ENCODE measurements at places on chromosomes 2 and 18.

- no peak for DNase-seq
These were observed 20.9 kb upstream of the DNMT3A start for GRCh38 chr2:25362434-25363145.

- no peak for DNase-seq
These were observed 127.2 kb downstream of the CTNNA2 start for GRCh38 chr2:79640001-79640400.

- no peak for DNase-seq
These were observed 141.8 kb downstream of the MEIS1 start for GRCh38 chr2:66576561-66577320.

GRCh38 chr2:239727182-239727775 lies 297.9 kb downstream of the NDUFA10 start:
- DNase-seq = no peak

GRCh38 chr18:46335534-46336101 lies 231.4 kb downstream of the HAUS1 start:
- no peak for DNase-seq

DNA sequence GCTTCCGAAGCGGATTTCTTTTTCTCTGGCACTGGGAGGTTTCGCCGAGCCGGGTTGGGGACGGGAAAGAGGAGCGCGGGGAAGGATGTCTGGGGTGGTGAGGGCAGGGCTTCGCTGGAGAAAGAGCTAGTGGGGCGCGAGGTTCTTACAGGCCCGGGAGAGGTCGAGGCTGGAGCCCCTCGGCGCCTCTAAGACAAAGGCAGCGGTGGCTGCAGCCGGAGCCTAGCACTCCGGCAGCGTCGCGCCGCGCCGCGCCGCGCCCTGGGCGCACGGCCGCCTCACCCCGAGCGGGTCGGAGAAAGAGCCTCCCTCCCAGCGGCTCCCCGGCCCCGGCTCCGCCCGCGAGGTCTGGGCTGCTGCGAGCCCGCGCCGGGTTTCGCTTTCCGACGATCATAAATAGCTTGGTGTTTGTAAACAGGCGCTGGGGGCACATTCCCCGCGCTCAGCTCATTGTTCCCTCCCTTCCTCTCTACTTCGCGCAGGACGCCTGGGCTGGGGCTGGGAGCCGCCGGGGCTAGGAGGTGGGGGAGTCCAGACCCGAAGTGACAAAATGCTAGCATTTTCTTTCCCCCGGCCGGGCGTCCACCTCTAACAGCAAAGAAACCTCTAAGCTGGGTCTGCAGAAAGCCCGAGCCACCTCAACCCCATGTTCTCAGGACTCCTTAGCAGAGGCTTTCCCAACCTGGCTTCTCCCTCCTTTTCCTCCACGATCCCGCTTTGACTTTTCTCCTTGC lies 813 bp upstream of the MEIS1 start:
- no peak for DNase-seq

DNA sequence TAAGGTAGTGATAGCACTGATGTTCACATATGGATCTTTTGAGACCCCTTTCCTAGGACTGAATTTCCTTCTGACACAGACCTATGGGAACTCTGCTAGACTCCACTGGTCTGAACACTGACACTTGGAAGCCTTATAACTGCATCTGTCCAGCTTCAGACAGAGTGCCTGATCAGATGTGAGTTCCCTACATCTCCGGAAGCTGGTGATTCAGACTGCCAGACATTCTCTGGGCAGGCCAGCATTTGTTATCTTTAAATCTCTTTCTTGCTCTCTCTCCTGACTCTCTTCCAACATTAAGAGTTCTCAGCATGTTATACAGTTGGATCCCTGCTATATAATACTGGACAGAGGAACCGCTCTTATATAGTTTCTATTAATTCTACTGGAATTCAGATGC lies 408.5 kb downstream of the ZEB2 start:
- DNase-seq = no peak

- DNase-seq = no peak
These were observed 142.2 kb downstream of the SATB2 start for GRCh38 chr2:199315299-199316179.

DNA sequence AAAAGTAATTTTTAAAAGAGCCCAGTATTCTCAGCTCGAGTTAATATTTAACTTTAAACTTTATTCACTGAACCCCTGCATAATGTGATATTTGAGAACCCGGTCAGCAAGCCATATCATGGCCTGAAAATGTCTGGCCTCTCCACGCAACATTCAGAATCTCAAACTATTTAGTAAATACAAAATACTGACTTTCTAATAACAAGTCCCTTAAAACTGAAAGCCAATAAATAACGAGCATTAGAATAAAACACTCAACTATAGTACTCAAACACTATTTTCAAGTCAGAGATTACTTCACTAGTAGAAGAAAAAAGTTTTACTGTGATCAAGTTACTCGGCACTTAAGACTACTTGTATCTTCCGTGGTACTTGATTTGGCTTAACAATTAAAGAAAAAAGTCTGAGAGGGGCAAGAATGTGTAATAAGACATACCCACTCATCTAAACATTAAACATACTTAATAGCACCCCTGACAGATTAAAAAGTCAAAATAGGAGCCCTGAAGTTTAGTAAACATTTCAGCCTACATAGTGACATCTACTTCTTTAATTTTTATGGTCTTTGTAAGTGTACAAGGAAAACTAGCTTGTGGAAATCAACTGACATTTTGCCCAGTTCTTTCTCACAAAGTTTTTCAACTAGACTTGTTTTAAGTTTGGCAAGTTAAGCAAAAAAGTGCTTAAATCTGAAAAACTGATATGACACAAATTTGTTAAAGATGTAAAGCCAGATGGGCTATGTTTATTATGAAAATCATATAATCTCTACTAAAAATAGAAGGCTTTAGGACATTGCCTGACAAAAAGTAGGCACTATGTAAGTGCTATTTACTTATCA lies 38.2 kb downstream of the RTN4 start:
- no peak for DNase-seq

DNA sequence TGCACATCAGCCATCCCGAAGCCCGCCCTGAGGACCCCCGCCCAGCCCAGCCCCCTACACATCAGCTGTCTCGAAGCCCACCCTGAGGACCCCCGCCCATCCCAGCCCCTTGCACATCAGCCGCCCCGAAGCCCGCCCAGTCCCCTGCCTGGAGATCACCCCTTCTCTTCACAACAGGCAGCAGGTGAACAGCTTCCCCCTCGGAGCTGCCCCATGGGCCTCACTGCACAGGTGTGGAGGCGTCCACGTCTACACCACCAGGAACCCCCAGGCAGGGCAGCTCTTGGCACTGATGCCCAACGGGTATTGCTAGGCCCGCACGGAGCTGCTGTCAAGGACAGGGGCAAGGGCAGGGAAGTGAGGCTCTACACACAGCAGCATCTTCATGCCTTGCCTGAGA lies 137.6 kb downstream of the HDAC4 start:
- no peak for DNase-seq

DNA sequence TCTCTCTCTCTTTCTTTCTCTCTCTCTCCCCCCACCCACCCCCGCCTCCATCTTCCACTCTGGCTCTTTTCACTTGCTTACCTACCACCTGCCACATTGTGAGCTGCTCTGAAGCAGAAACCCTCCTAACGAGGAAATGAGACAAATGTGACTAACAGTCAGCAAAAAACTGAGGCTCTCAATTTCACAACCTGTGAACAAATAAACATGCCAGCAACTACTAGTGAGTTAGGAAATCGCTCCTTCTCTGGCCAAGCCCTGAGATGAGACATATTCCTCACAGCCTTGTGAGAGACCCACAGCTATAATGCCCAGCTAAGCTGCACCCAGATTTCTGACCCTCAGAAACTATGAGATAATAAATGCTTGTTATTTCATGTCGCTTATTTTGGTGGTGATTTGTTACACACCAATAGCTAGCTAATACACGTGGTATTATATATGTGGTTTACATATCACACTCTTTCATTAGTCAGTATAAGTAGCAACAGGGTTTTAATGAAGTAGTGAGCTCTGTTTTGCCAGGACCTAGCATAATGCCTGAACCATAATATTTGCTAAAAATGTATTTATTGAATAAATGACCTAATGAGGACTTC lies 8.4 kb upstream of the ZNF521 start:
- DNase-seq = no peak

GRCh38 chr2:1459727-1460126 lies 46.5 kb downstream of the TPO start:
- DNase-seq = no peak

- DNase-seq = no peak
These were observed 1077.1 kb upstream of the CELF4 start for GRCh38 chr18:38642711-38643110.

DNA sequence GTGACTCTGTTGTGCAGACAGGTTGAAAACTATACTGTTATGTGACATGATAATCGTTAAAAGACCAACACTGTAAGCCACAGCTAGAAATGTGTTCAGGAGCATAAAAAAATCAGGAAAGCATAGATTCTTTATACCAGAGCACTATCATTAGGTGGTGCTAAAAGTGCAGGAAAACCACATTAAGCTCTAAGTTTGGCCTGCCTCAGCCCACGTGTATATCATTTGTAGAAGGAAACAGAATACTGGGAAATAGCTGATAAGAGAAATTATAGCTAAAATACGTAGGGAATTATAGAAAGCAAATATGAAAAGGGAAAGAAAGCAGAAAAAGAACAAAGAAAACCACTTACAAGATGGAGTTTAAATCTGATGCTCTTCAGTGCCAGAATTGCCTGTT lies 26.5 kb upstream of the C2orf74 start:
- no peak for DNase-seq

GRCh38 chr18:60739212-60739611 lies 366.6 kb upstream of the MC4R start:
- DNase-seq = no peak

- DNase-seq = no peak
These were observed 9.1 kb upstream of the STK39 start for GRCh38 chr2:168256448-168256847.

Measured in NCI-H524 treated with DMSO at 0.1 percent for 48 hours (cell line).